Transverse colon (tissue), 4 donors: ENCODE measurements at places on chromosomes 5 and 9. TPM values are rescaled to one million over a fixed set of nuclear protein-coding genes. Genes with fewer than 3 reads are reported as not detected.

The EGFLAM gene
- total RNA-seq: not detected

The GFRA3 gene
- total RNA-seq: 0.48 TPM

The CDH9 gene
- not detected for total RNA-seq

The DIPK1B gene
- total RNA-seq: 3.5 TPM

The INPP5E gene
- 12.6 TPM for total RNA-seq

The FAT2 gene
- not detected for total RNA-seq

The AP3S1 gene
- 258 TPM for total RNA-seq

The SPEF2 gene
- 9.4 TPM for total RNA-seq

The PCDHGA4 gene
- 1.6 TPM for total RNA-seq

The LCN1 gene
- total RNA-seq: not detected

The CCDC192 gene
- not detected for total RNA-seq

The GGTA1 gene
- not detected for total RNA-seq
